ENCODE measurements at places on chromosomes 12 and 14.

- no peak for DNase-seq
These were observed 374.1 kb downstream of the ADGRD1 start for GRCh38 chr12:131327521-131328488.

GRCh38 chr12:79161249-79161934 lies 296.8 kb downstream of the SYT1 start:
- DNase-seq, result no peak

DNA sequence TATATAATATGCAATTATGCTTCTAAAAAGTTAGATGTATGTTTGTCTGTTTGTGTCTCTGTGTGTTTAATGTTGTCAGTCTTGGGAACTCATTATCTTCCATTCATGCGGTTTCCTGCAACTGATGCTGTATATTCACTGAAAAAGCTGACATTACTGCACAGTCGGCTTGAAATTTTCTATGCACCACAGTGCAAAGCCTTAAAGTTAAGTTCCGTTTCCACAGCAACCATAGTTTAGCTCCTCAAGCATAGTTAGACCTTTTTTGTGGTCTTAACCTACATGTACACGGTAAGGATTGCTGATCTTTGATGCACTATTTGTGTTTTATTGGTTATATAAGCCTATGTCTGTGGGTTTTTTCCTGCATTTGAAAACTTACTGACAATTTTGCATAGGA lies 309.4 kb downstream of the KCNC2 start:
- DNase-seq, result no peak

DNA sequence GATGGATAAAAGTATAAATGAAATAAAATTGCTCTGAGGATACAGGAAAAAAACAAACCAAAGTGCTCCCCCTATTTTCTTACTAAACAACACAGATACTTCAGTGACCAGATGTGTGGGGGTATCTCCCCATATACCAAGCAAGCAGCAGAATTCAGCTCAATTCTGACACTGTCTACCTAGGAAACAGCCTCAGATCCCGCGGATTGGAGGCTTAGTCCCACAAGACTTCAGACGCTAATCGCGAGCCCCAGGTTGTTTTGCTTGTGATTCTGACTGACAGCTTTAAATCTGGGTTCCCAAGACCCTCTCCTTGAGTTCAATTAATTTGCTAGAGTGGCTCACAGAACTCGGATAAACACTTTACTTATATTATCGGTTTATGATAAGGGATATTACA lies 17.3 kb downstream of the NFKBIA start:
- no peak for DNase-seq

DNA sequence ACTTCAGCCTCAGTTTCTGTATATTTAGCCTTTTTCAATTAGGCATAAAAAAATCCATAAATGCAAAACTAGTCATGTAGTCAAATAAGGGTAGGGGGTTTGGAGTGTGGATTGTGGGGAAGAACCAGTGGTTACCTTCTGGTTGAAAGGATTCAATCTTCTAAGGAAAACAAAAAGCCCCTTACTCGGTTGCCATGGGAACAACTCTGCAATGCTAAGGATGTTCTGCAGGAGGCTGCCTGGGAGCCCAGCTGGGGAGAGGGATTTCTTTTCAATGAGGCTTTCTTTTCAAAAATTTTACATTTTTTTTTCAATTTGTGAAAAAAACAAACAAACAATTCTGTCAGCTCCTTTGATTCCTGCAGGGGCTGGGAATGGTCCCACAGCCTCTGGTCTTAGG lies 67.2 kb downstream of the SLC8A3 start:
- DNase-seq, result no peak

DNA sequence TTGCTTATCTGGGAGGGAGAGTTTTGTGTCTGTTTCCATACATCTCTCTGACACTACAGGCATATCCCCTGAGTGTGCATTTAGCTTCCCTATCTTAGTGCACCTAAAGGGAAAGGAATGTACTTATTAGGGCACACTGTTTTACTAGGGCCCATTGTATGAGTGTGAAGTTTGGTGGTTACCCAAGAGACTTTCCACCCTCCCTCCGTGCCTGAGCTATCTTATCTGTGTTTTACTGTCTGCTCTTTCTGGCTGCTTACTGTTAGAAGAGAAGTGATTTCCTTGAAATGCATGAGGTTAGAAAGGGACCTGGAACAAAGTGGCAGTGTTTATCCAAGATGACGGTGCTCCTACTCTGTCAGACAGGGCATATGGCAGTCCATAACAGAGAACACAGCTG lies 8.5 kb upstream of the SVOP start:
- no peak for DNase-seq

GRCh38 chr12:104877103-104877705 lies 80.9 kb downstream of the SLC41A2 start:
- peak; percentile 16 for DNase-seq

GRCh38 chr12:47732504-47732903 lies 7.2 kb upstream of the ENDOU start:
- DNase-seq, result no peak
